ENCODE measurements at places on chromosomes 7 and 10.

DNA sequence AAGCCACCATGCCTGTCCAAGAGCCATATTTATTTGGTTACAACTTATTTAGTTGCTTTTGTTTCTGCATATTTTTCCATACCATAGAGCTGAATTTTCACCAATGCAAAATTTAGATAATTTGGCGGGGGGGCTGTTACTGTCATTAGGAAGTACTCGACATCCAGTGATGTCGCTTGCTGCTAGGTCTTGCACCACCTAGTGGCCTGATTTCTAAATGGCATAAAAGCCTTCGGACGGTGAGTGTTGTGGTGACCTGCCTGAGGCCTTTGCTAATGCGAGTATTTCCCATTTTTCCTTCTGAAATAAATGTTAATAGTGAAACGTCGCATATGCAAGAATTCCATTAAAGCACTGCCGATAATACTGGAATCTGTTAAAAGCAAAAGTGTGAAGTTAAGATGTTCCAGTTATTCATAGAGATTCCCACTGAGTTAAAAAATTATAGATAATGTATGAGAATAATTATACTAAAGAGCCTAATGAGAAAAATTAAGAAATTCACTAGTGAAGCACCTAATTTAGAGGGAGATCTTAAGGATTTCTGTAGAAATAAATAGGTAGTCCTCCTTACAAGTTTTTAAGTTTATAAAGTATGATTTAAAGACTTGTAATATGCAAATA, 86.1 kb upstream of the DNAJB6 start:
- DNase-seq: peak; percentile 15

GRCh38 chr7:151261529-151261928, 13.0 kb upstream of the SMARCD3 start:
- no peak for DNase-seq

DNA sequence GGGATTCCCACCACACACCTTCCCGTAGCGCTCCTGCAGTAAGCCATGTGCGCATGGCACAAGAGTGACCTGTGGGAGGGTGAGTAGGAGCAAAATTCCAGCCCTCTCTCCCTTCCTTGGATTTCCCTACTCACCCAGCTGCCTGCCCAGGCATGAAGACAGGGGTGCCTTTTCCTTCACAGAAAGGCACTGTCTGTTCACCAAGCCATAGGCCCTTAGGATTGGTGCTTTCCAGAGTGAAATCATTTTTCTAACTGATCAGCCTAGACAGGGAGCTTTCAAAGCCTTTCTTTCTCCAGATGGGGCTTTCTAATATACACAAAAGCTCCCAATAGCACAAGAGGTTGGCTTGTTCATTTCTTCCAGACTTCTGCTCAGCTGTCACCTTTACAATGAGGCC, 79.7 kb downstream of the CTTNBP2 start:
- no peak for DNase-seq

- DNase-seq: no peak
These were observed 9.0 kb upstream of the UCN3 start for GRCh38 chr10:5355594-5356301.

Measured in MG63 (cell line).